Fibroblast of lung (primary cell): ENCODE measurements at places on chromosomes 13 and 19.
A peak's percentile ranks its signal among the peaks of the same experiment; 100 is the strongest.

GRCh38 chr19:8849232-8849631, 17.1 kb downstream of the MBD3L1 start:
- H3K36me3 ChIP-seq, result no peaks in the 10 kb centered on the region
- no peak overlapping the region for H3K27ac ChIP-seq
- no peaks in the 10 kb centered on the region for H3K27me3 ChIP-seq

- no peak within 1 kb of the TSS for H3K27ac ChIP-seq
- no peaks in the 10 kb centered on the region for H3K27me3 ChIP-seq
- no peak within 1 kb of the TSS for H3K4me3 ChIP-seq
- DNase-seq, result no peak
Observed at GRCh38 chr13:113452942-113453901, at the start of gene ADPRHL1. ADPRHL1 (minus strand) TSS chr13:113453488; CDS start chr13:113453437, 51 bp downstream.

DNA sequence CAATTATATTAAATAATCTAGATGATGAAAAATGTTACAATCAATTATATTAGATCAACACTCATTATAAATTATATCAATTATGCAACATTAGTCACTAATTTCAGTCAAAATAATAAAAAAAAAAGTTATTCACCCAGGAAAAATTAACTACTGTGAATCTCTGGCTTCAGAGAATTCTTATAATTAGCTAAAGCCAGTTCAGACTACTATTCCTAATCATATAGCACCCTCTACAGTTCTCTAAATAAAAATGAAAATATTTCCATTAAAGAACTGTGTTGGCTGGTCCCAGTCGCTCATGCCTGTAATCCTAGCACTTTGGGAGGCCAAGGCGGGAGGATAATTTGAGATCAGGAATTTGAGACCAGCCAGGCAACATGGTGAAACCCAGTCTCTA, 33.0 kb downstream of the XPO4 start:
- no peak overlapping the region for H3K4me3 ChIP-seq
- H3K27ac ChIP-seq, result no peak overlapping the region
- DNase-seq, result no peak
- H3K36me3 ChIP-seq, result no peaks in the 10 kb centered on the region
- H3K4me1 ChIP-seq, result peaks cover 3% of the 10 kb centered on the region

DNA sequence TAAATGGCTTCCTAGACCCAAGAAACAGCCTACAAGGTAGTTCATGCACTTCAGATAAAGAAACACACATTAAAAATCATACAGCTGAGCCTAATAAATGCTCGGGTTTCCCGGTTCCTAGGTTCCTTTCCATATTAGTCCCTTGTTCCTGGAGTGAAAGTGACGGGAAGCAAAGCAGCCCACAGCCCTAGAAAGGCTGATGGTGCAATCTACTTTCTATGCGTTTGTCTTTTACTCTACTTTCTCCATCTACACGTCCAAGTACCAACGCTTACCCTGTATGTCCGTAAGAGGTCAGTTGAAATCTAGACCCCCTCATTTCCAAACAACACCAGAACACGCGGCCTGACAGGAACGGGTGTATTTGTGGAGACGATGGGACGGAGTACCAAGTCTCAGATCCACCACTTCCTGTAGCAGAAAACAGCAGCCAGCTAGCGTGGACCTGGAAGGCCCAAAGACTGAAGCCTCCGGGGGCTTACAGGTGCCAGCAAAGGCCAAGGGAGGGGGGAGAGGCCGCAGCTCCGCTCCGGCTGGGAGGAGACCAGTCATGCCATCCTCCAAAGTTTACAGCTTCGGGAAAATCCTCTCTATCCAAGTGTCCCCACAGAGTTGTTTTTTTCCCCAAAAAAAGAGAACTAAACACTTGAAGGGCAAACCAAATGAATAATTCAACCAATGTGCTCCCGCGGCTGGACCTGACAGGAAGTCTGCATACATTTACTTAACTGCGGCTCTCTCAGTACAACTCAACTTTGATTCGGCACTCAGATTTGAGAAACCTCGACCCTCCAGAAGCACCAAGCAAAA, 34.1 kb downstream of the STK24 start:
- H3K36me3 ChIP-seq, result no peaks in the 10 kb centered on the region
- no peaks in the 10 kb centered on the region for H3K27me3 ChIP-seq
- DNase-seq, result no peak

GRCh38 chr13:93674337-93674755, 447.7 kb downstream of the GPC6 start:
- no peaks in the 10 kb centered on the region for H3K36me3 ChIP-seq
- no peak overlapping the region for H3K4me3 ChIP-seq
- H3K4me1 ChIP-seq, result no peaks in the 10 kb centered on the region

DNA sequence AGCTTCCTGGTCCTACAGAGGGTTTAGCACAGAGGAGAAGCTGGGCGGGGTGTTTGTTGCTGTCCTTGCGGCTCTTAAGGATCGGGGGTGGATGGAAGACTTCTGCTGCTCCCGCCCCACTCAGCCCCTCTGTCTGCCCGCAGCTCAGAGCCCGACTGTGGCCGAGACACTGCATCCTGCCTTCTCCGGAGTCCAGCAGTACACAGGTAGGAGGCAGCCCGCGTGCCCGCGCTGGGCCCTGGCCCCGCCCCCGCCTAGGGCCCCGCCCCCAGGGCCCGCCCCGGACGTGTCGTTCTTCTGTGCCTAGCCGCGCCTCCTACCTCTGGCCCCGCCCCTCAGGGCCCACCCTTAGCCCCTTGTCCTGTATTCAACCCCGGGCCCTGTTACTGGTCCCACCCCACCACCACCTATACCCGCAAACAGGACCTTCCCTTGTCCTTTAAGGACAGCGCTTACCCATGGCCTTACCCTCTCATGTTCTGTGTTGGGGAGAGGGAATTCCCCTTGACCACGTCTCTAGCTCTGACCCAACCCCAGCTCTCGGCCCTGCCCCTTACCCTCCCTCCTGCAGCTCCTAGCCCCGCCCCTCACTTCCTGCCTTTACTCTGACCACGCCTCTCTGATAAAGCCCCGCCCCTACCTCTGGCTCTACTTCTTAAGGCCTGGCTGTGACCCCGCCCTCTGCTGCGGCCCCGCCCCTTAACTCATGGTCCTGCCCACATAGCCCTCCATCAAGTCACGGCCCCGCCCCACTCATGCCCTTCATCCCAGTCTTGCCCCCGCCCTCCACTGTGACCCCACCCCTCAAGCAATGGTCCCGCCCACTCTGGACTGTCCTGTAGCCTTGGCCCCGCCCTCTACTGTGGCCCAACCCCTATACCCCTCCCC, 60.5 kb downstream of the CELF5 start:
- H3K27me3 ChIP-seq, result peaks cover 14% of the 10 kb centered on the region
- DNase-seq, result peak; percentile 47
- no peaks in the 10 kb centered on the region for H3K4me1 ChIP-seq
- H3K36me3 ChIP-seq, result no peaks in the 10 kb centered on the region
- H3K4me3 ChIP-seq, result no peak overlapping the region

DNA sequence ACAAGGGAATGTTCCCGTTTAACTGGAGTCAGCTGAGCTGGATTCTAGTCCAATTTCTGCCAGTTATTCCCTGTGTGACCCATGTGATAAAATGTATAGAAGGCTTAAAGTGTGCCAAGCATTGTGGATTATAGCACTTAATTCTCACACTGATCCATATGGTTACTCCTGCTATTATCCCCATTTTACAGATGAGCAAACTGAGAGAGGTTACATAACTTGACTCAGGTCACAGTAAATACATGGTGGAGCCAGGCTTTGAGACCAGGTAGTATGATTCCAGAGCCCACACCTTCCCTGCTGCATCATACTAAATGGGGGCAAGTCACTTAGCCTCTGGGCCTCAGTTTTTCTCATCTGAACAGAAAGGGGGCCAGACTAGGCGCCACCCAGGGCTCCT, 2.0 kb upstream of the DHRS12 start:
- no peaks in the 10 kb centered on the region for H3K36me3 ChIP-seq
- H3K4me3 ChIP-seq, result no peak overlapping the region
- no peak overlapping the region for H3K27ac ChIP-seq
- peaks cover 17% of the 10 kb centered on the region for H3K4me1 ChIP-seq
- DNase-seq, result no peak

- no peaks in the 10 kb centered on the region for H3K27me3 ChIP-seq
- no peak overlapping the region for H3K27ac ChIP-seq
- H3K4me1 ChIP-seq, result no peaks in the 10 kb centered on the region
- H3K4me3 ChIP-seq, result no peak overlapping the region
Observed at GRCh38 chr13:99179460-99179859, 21.2 kb upstream of the UBAC2 start.

DNA sequence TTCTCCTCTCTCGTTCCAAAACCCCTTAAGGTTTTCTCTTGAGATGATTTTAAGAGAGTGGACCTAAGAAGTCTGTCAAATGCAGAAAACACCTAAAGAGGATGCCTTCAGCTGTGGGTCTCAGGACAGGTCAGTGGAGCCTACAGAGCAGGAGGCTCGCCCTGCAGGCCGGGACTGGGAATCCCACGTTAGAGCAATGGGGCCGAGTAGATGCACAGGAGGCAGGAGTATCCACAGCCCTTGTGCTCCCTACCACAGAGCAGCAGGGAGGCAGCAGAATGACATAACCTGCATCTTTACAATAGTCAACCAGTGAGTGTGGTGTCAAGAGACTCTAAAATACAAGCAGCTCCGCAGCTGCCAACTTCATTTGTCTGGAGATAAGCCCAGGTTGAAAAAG, 229.4 kb downstream of the MTUS2 start:
- no peak overlapping the region for H3K4me3 ChIP-seq
- no peaks in the 10 kb centered on the region for H3K36me3 ChIP-seq
- DNase-seq, result no peak

DNA sequence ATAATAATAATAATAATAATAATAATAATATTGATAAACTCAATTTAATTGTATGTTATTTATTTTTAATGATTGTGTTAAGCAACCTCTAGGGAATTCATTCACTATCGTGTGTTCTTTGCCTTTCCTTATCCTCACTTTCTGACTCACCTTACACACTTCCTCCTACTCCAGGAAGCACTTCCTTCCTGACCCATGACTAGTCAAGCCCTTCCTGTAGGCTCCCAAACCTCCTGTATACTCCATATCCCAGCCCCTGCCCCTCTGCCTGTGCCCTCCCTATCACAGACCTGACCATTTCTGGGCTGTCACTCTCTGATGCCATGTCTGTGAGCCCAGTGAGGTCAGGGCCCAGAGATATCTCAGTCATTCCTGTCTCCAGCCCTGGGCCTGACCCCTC, 7.6 kb downstream of the LGALS4 start:
- DNase-seq, result no peak
- H3K36me3 ChIP-seq, result no peaks in the 10 kb centered on the region
- peaks cover 6% of the 10 kb centered on the region for H3K27me3 ChIP-seq

DNA sequence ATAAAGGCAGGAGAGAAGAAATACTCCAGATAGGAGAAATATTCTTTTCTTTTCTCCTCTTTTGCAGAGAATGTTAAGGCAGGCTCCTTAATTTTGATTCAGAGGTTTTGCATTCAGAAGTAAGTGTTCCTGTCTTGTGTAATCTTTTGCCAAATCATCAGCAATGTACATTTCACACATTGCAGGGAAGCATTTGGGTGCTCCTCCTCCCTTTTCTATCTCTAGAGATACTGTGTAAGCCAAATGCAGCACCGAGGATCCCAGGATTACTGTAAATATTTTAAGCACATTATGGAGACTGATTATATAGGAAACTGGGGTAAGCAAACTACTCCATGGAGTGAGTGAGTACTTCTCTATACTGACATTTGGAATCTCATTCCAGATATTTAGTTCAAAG, 7.2 kb downstream of the ATP8A2 start:
- H3K4me3 ChIP-seq, result no peak overlapping the region
- no peak for DNase-seq
- no peak overlapping the region for H3K27ac ChIP-seq
- peaks cover 6% of the 10 kb centered on the region for H3K27me3 ChIP-seq
- H3K36me3 ChIP-seq, result no peaks in the 10 kb centered on the region

- no peak overlapping the region for H3K4me3 ChIP-seq
- H3K36me3 ChIP-seq, result no peaks in the 10 kb centered on the region
- no peak for DNase-seq
- H3K4me1 ChIP-seq, result no peaks in the 10 kb centered on the region
- no peaks in the 10 kb centered on the region for H3K27me3 ChIP-seq
Observed at GRCh38 chr13:40115426-40115825, 460.0 kb downstream of the COG6 start.

GRCh38 chr19:30342901-30343300, 29.3 kb upstream of the ZNF536 start:
- H3K4me3 ChIP-seq, result no peak overlapping the region
- H3K27me3 ChIP-seq, result no peaks in the 10 kb centered on the region
- no peaks in the 10 kb centered on the region for H3K4me1 ChIP-seq
- no peak overlapping the region for H3K27ac ChIP-seq

GRCh38 chr13:73738626-73739025, 395.6 kb downstream of the KLF12 start:
- H3K27me3 ChIP-seq, result no peaks in the 10 kb centered on the region
- H3K27ac ChIP-seq, result no peak overlapping the region
- no peaks in the 10 kb centered on the region for H3K36me3 ChIP-seq
- no peaks in the 10 kb centered on the region for H3K4me1 ChIP-seq
- H3K4me3 ChIP-seq, result no peak overlapping the region
- DNase-seq, result no peak

DNA sequence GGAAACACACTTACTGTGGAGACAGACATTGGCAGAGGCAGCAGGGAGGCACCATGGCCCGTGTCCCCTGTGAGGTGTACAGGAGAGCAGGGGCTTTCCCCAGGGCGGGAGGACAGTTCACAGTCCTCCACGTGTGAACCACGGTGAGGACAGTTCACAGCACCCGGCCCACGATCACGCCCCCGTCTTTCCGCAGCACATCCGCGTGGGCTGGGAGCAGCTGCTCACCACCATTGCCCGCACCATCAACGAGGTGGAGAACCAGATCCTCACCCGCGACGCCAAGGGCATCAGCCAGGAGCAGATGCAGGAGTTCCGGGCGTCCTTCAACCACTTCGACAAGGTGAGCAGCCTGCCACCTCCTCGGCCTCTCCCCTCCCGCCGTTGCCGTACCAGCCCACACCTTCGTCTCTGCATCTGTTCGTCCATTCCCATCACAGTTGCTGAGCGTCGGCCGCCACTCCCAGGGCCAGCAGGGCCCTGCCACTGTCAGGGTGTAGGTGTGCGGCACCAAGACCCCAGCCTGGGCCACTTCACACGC, 17.4 kb downstream of the CAPN12 start:
- no peak overlapping the region for H3K27ac ChIP-seq
- no peaks in the 10 kb centered on the region for H3K4me1 ChIP-seq
- DNase-seq, result no peak
- H3K36me3 ChIP-seq, result peaks cover 67% of the 10 kb centered on the region

DNA sequence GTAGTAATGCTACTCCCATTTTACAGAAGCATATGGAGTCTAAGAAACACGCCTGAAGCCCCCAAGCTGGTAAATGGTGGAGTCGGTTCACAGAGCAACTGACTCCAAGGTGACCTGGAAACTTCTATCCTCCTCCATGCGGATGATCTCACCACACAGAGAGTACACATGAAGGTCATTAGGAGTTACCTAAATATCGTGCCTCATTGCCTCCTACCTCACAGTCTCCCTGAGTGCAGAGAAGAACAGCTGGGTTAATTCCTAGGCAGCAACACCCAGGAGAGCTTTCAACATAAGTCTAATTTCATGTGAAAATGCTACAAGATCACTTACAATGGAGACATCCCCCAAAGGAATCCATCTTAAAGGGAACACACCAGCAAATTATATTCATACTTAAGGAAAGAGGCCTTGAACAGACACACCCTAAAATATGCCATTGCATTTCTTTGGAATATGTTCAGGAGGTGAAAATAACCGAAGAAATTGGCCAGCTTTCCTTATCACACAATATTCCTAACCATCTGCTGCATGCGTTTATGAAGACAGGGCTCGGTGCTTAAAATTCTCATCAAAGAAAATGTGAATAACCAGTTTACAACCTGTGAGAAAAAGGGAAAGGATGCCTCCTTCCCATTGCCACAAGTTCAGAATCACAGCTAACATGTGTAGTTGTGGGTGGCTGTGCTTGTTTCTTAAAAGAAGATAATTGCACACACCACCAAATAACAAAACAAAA, 203.6 kb upstream of the NBEA start:
- H3K4me1 ChIP-seq, result no peaks in the 10 kb centered on the region
- no peak for DNase-seq
- H3K4me3 ChIP-seq, result no peak overlapping the region
